ENCODE measurements at places on chromosomes 1 and 21.

DNA sequence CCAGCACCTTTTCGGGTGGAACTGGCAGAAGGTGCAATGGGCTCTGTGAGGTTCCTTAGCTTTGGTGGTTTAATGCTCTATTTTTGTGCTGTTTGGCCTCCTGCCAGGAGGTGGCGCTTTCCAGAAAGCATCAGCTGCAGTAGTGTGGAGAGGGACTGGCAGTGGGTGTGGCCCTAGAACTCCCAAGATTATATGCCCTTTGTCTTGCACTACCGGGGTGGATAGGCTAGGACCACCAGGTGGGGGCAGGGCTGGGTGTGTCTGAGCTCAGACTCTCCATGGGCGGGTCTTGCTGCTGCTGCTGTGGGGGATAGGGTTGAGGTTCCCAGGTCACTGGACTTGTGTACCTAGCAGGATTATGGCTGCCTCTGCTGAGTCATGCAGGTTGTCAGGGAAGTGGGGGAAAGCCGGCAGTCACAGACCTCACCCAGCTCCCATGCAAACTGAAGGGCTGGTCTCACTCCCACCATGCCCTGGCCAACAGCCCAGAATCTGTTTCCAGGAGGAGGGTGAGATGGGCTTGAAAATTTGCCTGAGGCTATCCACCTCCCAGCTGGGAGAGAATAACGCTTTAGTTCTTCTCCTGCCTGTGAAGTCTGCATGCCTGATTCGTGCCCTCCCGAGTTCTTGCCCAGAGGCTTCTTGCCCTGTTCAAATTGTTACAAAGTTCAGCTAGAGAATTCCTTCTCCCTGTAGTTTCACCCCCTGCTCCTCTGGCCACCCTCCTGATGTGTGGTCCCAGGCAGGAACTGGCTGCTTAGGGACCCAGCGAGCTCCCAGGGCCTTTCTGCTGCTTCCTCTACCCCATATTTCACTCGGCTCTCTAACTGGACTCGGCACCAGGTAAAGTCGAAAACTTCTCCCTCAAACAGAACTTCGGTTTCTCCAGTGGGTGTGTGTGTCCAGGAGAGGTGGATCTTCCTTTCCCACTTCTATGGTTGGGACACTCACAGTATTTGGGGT, 76.5 kb upstream of the BTG3 start:
- no peak for DNase-seq
- no peak overlapping the region for H3K27ac ChIP-seq
- H3K27me3 ChIP-seq: no peaks in the 10 kb centered on the region
- no peaks in the 10 kb centered on the region for H3K36me3 ChIP-seq
- no peak overlapping the region for H3K4me3 ChIP-seq
- H3K4me1 ChIP-seq: no peaks in the 10 kb centered on the region

DNA sequence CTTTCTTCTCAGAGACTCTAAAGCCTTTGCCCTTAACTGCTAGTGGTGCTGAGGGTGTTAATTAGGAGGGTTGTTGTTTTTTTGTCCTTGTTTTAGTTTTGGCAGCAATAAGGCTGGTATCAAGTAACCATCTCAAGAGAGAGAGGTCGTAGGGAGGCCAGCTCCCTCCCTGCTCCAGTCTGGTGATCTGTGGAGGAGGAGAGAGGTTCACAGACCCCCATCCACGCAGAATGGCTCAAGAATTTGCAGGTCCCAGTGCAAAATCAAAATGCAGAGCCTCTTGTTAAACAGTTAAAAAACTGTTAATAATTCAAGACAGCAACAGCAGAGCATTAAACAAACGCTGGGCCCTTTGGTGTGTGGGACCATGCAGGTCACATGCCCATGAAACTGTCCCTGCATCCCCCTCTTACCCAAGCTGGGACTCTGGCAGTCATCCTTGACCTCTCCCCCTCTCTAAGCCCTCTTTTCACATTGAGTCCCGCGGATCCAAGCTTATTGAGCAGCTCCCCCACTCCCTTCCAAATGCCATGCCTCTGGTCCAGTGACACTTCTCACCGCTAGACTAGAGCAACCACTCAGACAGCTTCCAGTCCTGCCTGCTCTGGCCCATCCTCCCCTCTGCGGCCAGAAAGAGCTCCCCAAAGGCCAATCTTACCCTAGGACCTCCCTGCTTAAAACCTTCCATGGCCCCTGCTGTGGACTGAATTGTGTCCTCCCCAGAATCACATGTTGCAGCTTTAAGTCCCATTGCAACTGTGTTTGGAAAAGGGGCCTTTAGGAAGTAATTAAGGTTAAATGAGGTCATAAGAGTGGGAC, 47.7 kb upstream of the RPL11 start:
- peak; percentile 65 for DNase-seq
- no peaks in the 10 kb centered on the region for H3K36me3 ChIP-seq
- H3K27ac ChIP-seq: no peak overlapping the region
- peaks cover 16% of the 10 kb centered on the region for H3K4me1 ChIP-seq

- H3K4me1 ChIP-seq: peaks cover 43% of the 10 kb centered on the region
- no peaks in the 10 kb centered on the region for H3K36me3 ChIP-seq
- H3K27ac ChIP-seq: no peak overlapping the region
- H3K4me3 ChIP-seq: no peak overlapping the region
- no peaks in the 10 kb centered on the region for H3K27me3 ChIP-seq
Measured at GRCh38 chr1:182669266-182669665, 15.1 kb downstream of the RGS8 start.

- no peak overlapping the region for H3K4me3 ChIP-seq
- DNase-seq: no peak
- H3K4me1 ChIP-seq: peaks cover 6% of the 10 kb centered on the region
- no peaks in the 10 kb centered on the region for H3K27me3 ChIP-seq
- no peak overlapping the region for H3K27ac ChIP-seq
- H3K36me3 ChIP-seq: peaks cover 8% of the 10 kb centered on the region
Measured at GRCh38 chr1:100378956-100379355, 26.6 kb downstream of the CDC14A start.

DNA sequence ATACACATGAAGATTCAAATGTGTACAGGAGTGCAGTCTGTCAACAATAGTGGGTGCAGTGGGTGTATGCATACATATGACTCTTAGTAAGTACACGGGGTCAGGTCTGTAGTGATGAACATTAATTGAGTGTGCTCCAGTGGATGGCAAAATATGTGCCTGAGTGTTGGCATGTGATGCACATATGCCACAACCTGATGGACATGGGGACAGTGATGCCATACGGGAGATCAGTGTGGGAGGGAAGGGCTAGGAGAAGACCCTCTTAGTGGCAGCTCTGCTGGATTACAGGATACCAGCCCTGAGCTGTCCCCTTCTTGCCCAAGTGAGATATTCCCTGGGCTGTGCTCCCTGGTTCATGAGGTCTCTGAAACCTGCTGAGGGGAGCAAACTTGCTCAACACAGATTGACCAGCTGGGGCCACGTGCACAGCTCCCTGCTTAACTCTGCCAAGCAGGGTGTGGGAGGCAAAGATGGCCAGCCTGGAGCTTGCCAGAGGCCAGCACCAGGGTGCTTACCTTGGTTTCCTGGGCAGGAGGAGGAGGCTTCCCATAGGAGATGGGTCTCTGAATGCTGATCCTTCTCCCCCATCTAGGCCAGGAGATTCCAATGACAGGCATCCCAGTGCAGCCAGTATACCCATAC, 2.2 kb downstream of the SHISA4 start:
- no peak overlapping the region for H3K27ac ChIP-seq
- no peak overlapping the region for H3K4me3 ChIP-seq
- H3K27me3 ChIP-seq: peaks cover 14% of the 10 kb centered on the region
- H3K4me1 ChIP-seq: peaks cover 17% of the 10 kb centered on the region
- DNase-seq: no peak

DNA sequence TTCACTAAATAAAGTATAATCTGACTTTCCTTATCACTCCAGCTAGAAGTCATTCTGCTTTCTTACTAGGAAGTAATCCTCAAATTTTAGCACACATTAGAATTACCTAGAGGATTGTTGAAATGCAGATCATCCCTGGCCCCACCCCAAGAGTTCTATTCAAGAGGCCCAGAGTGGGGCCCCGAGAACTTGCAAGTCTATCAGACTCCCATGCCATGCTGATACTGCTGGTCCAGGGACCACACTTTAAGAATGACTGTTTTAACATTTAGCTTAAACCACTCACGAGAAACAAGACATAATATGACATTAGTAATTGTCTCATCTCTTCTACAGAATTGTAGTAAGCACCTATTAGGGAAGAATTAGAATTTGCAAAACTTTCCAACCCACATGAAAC, 7.7 kb upstream of the SYNJ1 start:
- H3K36me3 ChIP-seq: peaks cover 29% of the 10 kb centered on the region
- H3K27me3 ChIP-seq: no peaks in the 10 kb centered on the region
- DNase-seq: no peak
- H3K4me3 ChIP-seq: no peak overlapping the region
- no peaks in the 10 kb centered on the region for H3K4me1 ChIP-seq

- no peak overlapping the region for H3K27ac ChIP-seq
Measured at GRCh38 chr1:39575191-39576015, 1.2 kb downstream of the PABPC4 start.

- H3K4me1 ChIP-seq: peaks cover 4% of the 10 kb centered on the region
- H3K36me3 ChIP-seq: no peaks in the 10 kb centered on the region
- H3K4me3 ChIP-seq: no peak overlapping the region
- DNase-seq: no peak
Measured at GRCh38 chr21:44366586-44367211, 13.3 kb downstream of the TRPM2 start.

- no peak overlapping the region for H3K27ac ChIP-seq
- peaks cover 25% of the 10 kb centered on the region for H3K4me1 ChIP-seq
- H3K36me3 ChIP-seq: no peaks in the 10 kb centered on the region
- H3K27me3 ChIP-seq: no peaks in the 10 kb centered on the region
- no peak overlapping the region for H3K4me3 ChIP-seq
Measured at GRCh38 chr1:162398999-162399580, 12.8 kb downstream of the SH2D1B start.

DNA sequence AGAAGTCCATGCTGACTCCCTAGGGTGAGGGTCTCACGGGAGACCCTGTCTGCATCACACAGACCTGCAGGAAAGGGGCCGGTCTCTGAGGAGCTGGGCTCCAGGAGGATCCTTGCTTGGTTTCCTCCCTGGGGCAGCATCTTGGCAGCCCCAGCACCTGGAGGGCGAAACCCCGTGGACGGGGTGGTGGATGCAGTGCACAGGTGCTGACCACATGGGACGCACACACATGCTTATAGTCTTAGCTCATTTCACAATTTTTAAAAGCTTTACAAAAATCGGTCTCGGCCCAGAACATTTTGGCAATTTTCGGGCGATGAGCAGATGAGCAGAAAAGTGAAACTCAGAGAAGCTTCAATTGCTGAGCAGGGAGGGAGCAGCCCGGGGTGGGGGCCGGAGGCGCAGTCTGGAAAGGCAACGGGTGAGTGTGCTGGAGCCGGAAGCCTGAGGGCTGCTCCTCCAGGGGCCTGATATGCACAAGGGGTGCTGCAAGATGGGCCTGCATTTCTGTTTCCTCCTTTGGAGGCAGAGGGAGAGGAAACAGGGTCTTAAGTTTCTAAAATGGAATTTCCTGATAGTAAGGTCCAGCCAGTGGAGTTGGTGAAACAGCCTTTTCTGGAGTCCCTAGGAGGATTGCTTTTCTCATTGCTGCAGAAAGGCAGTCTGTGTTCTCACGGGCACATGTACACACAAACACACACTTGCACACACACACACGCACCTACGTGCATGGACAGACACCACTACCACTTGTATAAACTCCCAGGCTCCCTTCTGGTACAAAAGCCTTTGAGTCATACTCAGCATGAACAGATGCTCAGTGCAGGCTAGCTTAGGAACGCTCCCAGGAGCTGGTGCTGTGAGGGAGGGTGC, 60.6 kb downstream of the SCCPDH start:
- H3K4me3 ChIP-seq: no peak overlapping the region
- no peak overlapping the region for H3K27ac ChIP-seq
- no peak for DNase-seq
- no peaks in the 10 kb centered on the region for H3K36me3 ChIP-seq
- peaks cover 11% of the 10 kb centered on the region for H3K4me1 ChIP-seq
- no peaks in the 10 kb centered on the region for H3K27me3 ChIP-seq

- H3K4me1 ChIP-seq: peaks cover 9% of the 10 kb centered on the region
- no peak for DNase-seq
- H3K27me3 ChIP-seq: no peaks in the 10 kb centered on the region
- no peak overlapping the region for H3K27ac ChIP-seq
- H3K36me3 ChIP-seq: no peaks in the 10 kb centered on the region
Measured at GRCh38 chr1:235724730-235725129, 75.1 kb upstream of the GNG4 start.

DNA sequence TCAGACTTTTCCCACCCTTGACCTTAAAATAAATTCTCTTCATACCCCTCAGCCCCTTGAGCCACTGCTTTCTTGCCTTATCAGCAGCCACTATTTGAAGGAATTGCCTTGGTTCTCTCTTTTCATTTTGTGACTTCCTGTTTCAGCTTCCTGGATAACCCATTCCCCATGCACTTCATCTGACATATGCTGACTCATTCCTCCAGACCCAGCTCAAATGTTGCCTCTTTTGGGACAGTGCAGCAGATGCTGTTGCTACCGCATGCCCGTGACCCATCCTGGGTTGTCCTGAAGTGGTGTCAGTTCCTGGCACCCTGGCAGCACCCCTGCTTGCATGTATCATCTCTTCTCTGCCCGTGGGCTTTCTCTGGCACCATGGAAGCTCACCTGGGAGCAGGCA, 496.1 kb downstream of the PTPRU start:
- H3K4me1 ChIP-seq: no peaks in the 10 kb centered on the region
- H3K27ac ChIP-seq: no peak overlapping the region
- no peak for DNase-seq

GRCh38 chr21:41952568-41953248, 1.1 kb downstream of the C2CD2 start:
- H3K27ac ChIP-seq: no peak overlapping the region
- peak; percentile 34 for DNase-seq
- H3K36me3 ChIP-seq: no peaks in the 10 kb centered on the region
- H3K27me3 ChIP-seq: peaks cover 20% of the 10 kb centered on the region
- peaks cover 37% of the 10 kb centered on the region for H3K4me1 ChIP-seq
- peak overlapping the region; percentile 68 for H3K4me3 ChIP-seq

GRCh38 chr21:9730866-9731265, 790.5 kb upstream of the TPTE start:
- no peak for DNase-seq
- no peak overlapping the region for H3K4me3 ChIP-seq
- H3K36me3 ChIP-seq: no peaks in the 10 kb centered on the region
- H3K27ac ChIP-seq: no peak overlapping the region
- no peaks in the 10 kb centered on the region for H3K4me1 ChIP-seq

DNA sequence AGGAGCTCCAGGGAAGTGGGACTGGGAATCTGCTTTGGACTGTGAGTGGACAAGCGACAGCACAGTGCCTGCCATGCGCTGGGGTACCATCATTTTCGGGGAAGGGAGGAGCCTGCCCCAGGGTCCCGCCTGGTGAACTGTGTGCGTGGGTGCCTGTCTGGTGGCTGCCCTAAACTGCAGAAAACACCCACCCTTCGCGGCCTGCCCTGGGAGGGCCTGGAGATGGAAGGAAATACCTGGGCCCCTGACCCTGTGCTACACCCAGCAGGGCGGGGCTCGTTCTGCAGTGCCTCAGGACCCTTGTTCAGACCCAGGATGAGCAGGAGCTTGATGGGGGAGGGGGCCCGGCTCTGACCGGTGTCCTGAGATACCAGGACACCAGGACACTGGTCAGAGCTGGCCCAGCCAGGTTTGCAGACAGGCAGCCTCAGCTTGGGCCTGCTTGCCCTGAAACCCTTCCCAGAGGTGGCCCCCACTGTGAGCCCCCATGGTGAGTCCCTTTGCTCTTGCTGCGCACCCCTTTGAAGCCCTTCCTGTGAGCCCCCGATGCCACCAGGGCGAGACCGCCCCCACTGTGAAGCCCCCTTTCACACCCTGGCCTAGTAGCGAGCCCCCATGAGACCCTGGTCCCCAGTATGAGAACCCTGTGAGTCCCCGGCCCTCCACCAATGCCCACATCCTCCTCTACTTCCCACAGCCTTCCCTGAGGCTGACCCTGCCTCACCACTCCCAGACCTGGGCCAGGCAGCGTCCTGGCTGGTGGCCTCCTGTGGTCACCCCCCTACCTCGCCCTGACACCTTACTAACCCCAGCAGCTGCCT, 2.6 kb downstream of the GJC2 start:
- H3K4me1 ChIP-seq: peaks cover 14% of the 10 kb centered on the region
- no peak for DNase-seq
- no peaks in the 10 kb centered on the region for H3K36me3 ChIP-seq
- H3K27ac ChIP-seq: no peak overlapping the region
- no peak overlapping the region for H3K4me3 ChIP-seq
